NCI-H1694 (cell line): ENCODE measurements at places on chromosomes 6 and 20.

DNA sequence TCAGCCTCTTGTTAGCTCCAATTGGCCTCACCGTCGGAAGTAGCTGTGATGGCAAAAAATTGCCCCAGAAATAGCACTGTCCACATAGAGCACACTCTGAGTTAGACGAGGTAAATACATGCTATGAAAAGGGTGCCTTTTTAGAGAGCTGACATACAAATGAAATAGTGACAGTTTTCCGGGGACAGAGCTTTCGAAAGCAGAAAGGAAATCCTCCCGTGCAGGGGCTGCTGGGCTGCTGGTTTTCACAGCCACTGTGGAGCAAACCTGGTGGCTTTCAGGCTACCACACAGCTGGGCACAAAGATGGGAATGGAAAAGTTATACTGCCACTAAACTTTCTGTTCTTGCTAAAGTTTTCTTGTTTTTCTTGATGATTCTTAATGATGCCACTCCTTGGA lies 8.3 kb downstream of the SLPI start:
- no peak for DNase-seq

GRCh38 chr6:29925727-29926412 lies 16.5 kb upstream of the HLA-A start:
- no peak for DNase-seq

GRCh38 chr20:16505894-16506293 lies 67.4 kb downstream of the KIF16B start:
- DNase-seq: no peak

- peak; percentile 16 for DNase-seq
Measured at GRCh38 chr20:62437927-62438326, 10.6 kb upstream of the RBBP8NL start.

GRCh38 chr6:100719883-100720682 lies 161.0 kb downstream of the ASCC3 start:
- DNase-seq: peak; percentile 3

GRCh38 chr6:46715141-46715540 lies 20.0 kb downstream of the PLA2G7 start:
- no peak for DNase-seq

DNA sequence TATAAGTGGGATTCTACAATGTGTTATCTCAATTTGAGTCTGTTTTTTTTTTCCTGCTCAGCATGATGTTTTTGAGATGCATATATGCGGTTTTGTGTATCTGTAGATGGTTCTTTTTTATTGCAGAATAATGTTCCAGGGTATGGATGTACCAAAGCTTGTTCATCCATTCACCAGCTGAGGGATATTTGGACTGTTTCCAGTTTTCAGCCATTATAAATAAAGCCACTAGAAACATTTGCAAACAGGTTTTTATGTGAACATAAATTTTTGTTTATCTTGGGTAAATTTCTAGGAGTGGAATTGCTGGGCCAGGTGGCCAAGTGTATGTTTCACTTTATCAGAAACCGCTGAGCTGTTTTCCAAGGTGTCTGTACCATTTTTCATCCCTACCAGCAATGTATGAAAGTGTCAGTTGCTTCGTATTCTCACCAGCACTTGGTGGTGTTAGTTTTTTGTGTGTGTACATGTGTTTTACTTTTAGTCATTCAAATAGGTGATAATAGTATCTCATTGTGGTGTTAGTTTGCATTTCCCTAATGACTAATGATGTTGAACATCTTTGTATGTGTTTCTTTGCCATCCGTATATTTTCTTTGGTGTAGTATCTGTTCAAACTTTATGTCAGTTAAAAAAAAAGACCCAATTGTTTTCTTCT lies 124.2 kb downstream of the CEBPB start:
- no peak for DNase-seq

- no peak for DNase-seq
Measured at GRCh38 chr6:160253714-160254113, 4.9 kb downstream of the SLC22A2 start.

DNA sequence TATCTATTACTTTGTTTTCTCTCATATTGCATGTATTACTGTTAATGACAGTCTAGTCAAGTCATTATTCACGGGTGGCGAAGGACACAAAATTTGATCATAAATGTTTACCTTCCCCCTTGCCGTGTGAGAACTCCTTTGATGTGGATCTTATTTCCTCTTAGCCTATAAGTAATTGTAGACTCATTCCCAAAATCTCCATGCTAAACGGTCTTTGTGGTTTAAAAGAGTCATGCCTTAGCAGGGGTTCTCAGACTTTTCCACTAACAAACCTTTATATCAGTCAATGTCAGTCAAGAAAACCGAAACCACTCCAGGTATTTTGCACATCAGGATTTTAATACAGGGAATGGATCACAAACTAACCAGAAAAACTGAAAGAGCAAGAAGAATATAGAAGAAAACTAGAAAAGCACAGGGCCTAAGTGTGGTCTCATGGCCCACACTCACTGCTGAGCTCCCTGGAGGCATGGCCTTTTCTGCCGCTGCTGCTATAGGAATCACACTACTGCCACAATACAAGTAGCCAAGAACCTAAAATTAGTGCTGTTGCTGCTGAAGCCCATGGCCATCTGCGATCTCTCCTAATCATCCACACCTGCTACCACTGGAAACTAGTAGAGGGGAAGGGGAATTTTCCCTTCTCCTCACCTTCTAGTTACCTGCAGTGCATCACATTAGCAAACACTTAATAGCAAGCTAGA lies 186.0 kb upstream of the POU3F2 start:
- no peak for DNase-seq

DNA sequence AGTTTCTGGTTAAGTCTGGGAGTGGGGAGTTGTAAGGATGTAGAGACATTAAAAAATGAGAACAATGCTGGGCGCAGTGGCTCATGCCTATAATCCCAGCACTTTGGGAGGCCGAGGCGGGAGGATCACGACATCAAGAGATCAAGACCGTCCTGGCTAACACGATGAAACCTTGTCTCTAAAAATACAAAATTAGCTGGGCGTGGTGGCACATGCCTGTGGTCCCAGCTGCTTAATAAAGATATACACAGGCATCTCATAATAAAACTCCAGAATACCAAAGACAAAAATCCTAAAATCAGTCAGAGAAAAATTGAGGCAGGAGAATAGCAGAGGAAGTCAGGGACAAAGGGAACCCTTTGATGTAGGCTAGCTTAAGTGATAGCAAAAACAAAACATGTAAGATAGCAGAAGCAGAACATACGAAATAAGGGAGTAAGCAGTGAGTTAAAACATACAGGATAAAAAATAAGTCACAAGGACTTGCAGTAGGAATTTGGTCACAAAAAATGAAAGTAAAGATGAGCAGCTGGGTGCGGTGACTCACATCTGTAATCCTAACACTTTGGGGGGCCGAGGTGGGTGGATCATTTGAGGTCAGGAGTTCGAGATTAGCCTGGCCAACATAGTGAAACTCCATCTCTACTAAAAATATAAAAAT lies 23.6 kb downstream of the DDX43 start:
- DNase-seq: no peak

- DNase-seq: no peak
Measured at GRCh38 chr6:74073429-74073828, 377.4 kb downstream of the CD109 start.
